ENCODE measurements at places on chromosomes 6 and 20.

DNA sequence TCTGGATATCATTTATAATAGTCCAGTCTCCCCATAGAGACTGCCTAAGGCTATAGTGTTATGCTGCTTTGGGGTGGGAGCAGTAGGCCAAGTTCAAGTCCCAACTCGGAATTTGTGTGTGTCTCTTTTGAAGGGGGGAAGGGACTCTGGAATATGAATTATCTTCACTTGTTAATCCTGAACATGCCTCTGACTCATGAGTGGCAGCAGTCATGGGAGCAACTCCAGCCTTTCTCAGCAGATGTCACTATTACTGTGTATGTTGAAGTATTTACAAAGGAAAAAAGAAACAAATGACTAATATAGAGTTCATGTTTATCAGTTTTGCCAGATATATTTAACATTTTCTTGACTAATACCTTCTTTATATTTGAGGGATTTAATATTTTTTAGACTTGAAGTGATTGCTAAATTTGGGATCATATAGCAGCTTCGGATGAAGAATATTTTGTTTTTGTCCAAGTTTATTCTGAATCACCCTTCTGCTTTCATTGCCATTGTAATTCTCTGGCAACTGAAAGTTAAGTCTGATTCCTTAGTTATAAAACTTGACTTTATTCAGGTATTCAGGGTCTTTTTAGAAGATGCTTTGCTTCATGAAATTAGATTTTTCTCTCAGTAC, 23.4 kb downstream of the FAM217A start:
- no peak for DNase-seq

DNA sequence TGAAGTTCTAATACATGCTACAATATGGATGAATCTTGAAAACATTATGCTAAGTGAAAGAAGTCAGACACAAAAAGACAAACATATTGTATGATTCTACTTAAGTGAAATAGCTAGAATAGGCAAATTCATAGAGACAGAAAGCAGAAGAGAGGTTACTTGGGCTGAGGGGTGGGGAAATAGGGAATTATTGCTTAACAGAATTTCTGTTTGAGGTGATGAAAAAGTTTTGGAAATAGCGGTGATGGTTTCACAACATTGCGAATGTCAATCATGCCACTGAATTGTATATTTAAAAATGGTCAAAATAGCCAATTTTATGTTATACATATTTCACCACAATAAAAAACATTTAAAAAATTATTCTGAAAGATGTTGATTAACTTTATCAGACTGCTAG, 6.1 kb downstream of the SLC26A8 start:
- DNase-seq: no peak

DNA sequence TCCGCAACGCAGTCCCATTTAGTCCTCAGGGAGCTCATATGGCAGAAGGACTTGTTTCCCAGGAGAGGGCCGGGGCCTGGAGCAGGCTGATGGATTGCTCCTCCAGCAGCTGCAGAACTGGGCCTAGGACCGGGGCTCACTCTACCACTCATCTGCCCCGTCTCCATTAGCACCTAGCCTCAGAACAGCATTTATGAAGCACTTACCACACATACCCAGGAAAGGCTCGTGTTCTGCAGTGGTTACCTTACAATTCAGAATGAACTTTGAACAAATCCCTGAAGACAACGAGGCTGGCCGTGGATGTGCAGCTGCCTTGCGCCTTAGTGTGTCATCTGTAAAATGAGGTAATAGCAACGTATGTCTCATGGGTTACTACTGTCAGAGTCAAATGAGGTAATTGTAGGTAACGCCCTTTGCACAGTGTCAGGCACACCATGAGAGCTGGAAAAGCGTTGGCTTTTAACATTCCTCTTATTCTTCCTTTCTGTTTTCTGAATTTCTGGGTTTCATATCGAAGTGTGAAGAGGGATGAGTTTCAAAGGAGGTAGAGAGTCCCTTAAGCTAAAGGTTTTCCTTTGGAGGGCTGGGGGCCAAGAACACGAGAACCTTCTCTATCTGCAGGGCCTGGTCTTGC, 46.3 kb upstream of the CD93 start:
- no peak for DNase-seq

DNA sequence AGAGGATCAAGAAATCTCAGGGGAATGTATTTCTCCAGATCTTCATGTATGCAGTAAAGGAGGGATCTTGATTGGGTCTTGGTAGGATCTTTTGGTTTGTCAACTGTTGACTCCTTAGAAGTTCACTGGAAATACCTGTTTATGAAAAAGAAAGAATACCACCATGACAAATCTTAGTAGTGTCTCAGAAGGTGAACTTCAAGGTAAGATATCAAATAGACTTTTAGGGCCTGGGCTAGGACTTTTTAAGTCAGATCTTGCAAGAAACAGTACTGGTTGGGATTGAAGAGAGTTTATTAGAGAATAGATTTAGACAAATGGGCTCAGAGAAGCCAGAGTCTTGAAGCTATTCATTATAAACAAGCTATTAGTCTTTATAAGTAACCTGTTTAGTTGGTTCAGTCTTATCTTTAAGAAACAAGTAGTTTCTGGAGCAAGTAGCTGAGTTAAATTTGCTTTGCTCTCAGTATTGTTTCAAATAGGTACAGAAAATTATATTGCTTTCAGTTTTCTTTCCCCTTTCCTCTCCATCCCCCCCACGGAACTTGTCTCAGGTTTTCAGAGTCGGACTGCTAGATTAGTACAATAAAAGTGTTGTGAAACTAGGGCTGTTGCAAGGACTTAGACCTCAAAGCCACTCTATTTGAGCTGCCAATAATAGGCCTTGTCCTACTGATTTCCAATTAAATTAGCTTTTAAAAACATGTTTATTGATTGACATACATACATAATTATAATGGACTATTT, 529.1 kb upstream of the CITED2 start:
- no peak for DNase-seq

Data from NCI-H2081 (cell line).